Head of caudate nucleus (tissue), 42 donors: ENCODE measurements at places on chromosomes 5 and 9.

- no peak for DNase-seq
Observed at GRCh38 chr9:115050002-115050490, 67.9 kb downstream of the TNC start.

DNA sequence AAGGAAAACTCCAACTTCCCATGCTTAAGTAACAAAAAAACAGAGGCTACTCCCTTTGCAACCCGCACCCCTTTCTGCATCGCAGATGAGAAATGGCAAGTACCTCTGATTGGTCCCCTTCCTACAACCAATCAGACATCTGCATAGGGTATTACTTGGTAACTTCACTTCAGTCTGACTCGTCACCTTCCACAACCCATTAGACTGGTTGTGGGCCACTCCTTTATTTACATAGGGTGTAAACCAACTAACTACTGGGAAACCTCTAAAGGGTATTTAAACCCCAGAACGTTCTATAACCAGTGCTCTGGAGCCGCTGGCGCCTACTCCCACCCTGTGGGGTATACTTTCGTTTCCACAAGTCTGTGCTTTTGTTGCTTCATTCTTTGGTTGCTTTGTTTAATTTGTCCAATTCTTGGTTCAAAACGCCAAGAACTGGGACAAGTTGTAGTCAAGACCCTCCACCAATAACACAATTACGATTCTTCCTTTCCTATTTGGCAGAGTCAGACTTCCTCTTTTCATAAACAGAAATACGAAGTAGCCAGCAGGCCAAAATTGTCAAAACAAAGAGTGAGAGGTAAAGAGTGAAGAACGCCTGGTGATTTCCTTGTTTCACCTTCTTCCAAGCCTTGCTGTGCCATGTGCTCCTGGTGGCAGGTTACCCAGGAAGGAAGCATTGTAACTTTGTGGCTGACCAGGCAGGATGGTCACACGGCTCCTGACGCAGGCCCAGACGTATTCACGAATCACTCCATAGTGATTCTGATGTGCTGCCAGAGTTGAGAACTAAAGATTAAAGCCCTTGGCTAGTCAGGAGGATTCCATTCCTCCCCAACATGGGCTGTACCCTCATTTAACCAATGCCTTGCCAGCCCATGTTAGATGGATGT, 477.4 kb downstream of the ARHGEF28 start:
- DNase-seq: no peak

DNA sequence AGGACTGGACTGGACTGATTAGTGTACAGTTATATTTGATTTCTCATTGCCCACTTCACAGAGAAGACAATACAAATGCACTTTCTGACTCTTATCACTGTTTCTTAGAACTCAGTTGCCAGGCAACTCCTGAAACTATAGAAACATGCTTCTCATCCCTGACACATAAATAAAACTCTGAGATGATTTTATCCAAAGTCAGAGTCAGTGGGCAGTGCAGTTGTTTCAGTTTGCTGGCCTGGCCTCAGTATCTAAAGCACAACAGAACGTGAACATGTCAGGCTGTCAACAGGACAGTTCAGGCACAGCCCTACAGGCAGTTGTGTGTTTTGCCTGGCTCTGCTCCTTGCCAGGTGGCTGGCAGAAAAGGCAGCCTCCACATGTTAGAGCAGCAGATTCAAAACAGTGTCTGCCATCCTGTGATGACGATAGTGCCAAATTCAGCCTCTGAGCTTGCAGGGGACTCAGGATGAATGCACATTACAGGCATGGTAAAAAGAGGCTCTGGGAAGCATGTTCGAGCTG, 65.1 kb upstream of the CCDC152 start:
- DNase-seq: no peak

- no peak for DNase-seq
Observed at GRCh38 chr5:38465702-38466423, 90.6 kb downstream of the LIFR start.

DNA sequence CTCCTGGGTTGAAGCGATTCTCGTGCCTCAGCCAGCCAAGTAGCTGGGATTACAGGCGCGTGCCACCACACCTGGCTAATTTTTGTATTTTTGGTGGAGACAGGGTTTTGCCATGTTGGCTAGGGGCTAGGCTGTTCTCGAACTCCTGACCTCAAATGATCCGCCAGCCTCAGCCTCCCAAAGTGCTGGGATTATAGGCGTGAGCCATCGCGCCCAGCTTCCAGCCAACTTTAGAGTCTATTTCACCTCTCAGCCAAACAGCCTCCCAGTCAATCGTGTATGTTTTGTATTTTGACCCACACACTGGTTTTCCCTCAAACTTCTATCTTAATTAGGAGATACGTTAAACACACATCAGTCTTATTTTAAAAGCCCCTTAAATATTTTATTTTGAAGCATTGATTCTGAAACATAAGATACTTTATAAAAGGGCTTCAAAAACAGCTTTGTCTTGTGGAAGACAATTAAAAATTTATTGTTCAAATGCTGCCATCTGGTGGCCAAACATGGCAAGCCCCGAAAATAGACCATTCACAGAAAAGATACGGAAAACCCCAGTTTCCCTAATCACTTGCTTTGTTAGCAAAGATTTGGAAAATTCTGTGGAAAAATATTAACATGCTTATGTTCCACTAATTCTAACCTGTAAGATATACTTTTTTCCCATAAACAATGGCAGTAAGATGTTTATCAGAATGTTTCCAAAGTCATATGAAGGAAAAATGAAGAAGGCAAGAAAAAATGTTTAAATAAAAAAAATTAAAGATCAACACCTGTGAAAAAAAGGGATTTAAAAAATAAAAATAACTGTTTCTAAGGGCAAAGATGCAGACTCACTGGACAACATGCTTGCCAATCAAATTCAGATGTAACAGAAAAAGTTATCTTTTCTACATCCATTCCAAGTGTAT, 33.1 kb downstream of the APTX start:
- DNase-seq: peak; percentile 84

GRCh38 chr9:36470643-36471290, 70.7 kb upstream of the RNF38 start:
- DNase-seq: no peak

DNA sequence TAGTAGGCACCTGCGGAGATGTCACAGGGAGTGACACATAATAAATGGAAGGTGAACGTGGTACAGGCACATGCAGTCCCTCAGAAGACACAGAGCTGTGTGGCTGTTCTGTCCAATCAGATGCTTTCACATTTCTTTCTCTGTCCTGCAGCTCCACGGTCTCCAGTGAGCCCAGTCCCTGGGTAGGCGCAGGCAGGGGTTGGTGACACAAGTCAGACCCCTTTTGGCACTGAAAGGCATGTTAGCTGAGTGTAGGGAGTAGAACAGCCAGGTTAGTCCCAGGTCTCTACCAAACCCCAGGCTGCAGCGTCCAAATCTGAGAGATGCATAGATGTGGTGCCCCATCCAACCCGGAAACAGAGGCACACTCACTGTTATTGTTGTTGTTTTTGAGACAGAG, 2.8 kb downstream of the SLC31A2 start:
- DNase-seq: no peak

- no peak for DNase-seq
Observed at GRCh38 chr5:13976867-13977830, 32.7 kb upstream of the DNAH5 start.

GRCh38 chr5:149413477-149414210, 34.6 kb upstream of the IL17B start:
- no peak for DNase-seq

DNA sequence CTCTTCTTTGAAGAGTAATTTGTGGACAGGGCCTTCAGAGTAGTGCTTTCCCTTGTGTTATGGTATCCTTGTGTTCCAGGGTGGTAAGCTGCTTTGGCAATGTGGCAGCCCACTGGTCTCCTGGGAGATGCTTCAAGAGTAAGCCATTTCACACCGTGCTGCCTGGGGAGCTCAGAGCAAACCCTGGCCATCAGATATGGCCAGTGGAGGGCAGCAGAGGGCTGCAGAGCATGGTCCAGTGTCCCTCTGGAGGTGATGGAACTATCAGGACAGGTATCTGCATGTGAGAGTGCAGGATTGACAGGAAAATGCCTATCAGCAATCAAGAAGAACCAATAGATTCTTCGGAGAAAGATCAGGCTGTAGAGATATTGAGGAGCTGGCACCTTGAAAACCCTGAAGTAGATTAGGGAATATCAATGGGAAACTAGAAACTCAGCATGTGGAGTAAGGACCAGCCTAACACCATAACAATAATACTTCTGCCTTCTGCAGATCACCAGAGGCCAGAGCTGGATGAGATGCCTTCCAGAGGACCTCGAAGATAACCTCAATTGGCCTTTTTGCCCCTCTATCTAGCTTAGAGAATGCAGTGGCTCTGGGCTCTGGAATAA, 90.8 kb downstream of the PLPPR1 start:
- DNase-seq: peak; percentile 65

DNA sequence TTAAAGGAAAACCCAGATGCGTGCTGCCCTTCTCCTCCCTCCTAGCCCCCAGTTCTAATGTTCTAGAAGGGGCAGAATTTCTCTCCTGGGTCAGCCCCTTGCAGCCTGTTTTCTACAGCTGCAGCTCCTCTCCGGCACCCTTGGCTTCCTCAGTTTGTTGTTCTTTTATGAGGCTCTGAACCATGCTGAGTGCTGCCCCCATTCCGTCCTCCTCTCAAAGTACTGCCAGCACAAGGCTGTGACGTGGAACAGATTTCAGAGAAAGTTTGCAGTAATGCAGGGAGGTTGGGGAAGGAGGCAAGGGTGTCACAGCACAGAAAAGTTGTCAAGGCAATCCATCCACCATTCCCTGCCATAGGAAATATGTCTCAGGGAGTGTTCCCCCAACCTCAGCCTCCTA, 63.3 kb downstream of the RGS3 start:
- no peak for DNase-seq

DNA sequence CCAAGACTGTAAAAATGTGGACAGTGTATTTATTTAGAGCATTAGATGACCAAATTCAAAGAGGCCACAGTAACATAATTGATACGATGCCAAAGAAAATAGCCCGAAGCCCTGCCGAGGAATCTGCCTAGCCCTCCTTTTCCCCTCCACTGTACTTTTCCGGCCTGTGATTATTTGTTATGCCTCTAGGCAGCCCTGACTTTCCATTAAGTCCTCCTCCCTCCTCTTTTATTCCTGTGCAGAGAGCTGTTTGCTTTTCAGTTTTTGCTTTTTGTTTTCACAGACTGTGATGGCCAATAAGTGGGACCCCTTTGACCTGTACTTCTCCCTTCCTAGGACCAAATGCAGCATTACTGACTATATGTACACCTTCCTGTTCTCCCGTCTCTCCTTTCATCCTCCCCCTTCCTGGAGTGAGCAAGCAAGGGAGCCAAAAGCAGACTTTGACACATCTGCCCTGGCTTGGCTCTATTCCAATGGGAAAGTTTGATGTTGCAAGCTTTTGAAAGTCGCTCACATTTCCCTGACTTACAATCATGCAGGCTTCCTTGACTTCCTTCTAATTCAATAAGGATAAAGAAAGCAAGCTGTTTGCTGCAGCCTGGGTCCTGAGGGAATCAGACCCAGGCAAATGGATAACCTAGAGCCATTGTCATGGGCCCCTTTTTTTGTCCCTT, 76.1 kb downstream of the NREP start:
- no peak for DNase-seq

GRCh38 chr9:123457583-123457982, 101.6 kb downstream of the CRB2 start:
- no peak for DNase-seq

DNA sequence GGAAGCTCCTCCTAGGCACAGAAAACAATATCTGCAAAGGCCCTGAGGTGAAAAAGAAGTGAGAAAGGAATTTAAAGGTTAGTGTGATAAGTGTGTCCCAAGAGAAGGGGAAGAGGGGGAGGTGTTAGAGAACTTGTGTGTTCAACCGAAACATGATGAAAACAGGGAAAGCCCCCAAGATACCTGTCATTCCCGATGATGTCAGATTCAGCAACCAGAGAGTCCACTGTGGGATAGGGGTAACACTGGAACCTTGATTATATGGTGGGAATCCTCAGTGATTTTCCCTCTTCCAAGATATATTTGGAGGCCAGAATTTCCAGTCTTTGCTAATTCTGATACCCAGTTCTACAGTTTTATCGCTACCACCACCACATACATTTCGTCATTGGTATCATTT, 15.5 kb upstream of the BNC2 start:
- DNase-seq: no peak

DNA sequence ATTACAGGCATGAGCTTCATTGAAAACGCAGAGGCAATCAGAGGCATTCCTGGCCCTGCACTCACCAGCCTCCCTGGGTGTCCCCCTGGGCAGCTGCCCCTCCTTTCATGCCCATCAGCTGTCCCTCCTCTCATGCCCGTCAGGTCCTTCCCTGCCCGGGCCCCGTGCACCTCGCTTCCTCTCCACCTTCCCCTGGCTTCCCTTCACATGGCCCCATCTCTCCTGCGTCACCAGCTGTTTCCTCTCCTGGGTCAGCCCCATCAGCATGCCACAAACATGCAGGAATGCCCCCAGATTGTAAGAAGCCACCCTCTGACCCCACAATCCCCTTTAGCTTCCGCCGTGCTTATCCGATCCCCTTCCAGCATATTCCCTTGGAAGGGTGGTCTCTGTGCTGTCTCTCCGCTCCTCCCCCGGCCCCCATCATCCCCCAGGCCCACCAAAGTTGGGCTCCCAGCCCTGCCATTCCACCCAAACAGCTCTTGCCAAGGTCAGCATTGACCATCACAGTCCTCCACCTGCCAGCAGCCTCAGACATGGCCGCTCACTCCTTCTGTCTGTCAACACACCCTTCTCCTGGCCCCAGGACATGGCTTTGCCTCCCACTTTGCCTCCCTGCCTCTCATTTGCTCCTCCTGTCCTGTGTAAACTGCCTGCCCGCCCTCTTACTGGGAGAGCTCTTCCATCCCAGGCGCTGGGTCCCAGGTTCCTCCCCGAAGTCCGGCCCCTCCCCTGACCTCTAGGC, 98.6 kb upstream of the IER5L start:
- DNase-seq: no peak

DNA sequence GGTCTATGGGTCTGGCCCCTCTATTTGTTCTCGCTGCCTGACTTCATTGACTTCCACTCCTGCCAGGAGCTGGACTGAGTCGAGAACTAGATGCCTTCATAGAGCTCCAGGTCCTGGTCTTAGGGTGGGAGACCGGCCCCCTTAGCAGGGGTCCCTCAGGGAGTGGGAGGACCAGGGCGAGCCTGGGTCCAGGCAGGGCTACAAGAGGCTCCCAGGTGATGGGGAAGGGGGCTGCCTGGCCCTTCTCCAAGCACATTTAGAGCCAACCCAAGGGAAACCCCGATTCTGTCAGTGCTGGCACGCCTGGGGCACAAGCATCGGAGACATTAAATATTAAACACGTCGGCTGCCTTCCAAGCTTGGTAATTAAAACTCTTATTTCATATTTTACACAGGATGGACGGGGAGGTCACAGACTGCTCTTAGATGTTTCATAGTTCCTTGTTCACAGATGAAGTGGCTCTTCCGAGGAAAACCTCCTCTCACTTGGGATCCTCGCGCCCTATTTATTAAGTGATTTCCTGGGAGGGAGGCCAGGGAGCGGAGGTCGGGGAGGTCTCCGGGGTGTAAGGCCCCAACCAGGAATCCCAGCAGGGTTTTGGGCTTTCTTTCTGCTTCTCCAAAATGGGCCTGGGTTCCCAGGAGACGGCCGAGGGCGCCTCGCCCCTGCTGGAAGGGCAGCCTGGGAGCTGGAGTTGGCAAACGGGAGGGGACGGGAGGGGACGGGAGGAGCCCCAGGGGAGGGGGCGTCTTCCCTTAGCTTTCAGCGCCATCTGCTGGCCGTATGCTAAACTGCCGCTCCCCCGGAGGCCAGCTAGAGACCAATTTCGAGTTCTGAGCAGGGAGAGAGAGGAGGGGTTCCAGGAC, 23.4 kb upstream of the ZBTB43 start:
- DNase-seq: peak; percentile 80

GRCh38 chr9:126830827-126831226, 26.0 kb downstream of the ZBTB43 start:
- no peak for DNase-seq

GRCh38 chr5:81601919-81602318, 149.0 kb downstream of the SSBP2 start:
- DNase-seq: no peak

- no peak for DNase-seq
Observed at GRCh38 chr9:110087605-110088004, 120.4 kb downstream of the C9orf152 start.
